ENCODE measurements at places on chromosomes 11 and 22. TPM values are rescaled to one million over a fixed set of nuclear protein-coding genes. Genes with fewer than 3 reads are reported as not detected.

SIAE gene
- 5.6 TPM for total RNA-seq

MRGPRE gene
- total RNA-seq, result not detected

OR51E2 gene
- total RNA-seq, result not detected

DNA sequence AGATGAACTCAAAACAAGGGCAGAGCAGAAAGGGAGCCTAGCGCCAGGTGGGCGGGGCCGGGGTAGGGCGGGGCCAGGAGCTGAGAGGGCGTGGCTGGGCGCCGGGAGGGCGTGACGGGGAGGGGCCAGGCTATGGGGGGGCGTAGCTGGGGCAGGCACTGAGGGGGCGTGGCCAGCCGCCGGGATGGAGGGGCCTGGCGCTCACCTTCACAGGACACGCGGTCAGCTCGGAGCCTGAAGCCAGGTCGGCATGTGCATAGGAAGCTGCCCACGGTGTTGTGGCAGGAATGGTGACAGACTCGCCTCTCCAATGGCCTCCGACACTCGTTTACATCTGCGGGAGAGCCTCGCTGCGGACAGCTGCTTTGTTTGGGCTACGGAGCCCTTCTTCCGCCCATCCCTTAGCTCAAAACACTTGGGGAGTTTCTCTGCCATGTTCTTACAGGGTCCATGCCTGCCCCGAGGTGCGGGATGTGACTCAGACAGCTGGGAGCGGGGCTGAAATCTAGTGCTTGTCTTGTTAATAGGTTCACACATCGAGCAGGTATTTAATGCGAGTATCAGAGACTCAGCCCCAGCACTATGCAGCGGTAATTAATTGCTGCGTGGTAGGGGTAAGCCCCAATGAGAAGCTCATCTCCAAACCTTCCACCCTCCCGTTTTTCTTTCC, 13.4 kb downstream of the VWCE start:
- DNase-seq, result peak; percentile 91

DNA sequence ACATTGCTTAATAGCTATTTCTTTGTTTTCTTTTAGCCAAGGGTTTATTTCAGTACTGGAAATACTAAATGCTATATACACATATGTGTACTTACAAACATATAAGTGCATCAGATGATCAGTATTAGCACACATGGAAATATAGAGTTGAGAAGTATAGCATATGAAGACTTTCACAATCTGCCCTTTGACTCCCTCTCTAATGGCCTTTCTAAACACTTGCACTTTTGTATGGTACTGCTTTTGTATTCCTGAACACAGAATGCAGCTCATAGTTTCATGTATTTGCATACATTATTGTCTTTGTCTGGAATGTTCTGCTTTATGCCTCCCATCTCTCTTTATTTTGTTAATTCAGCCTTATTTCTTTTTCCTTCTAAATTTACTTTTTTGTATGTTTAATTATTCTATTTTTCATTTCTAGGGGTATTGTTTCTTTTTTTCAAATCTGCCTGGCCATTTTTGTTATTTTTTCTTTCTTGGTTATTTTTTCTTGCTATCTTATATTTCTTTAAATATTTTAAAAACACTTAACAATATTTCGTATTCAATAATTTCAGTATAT, 28.8 kb downstream of the ACER3 start:
- DNase-seq, result no peak

- no peak for DNase-seq
Observed at GRCh38 chr11:22510741-22511140, 114.9 kb downstream of the FANCF start.

GRCh38 chr11:69333879-69334278, 39.9 kb downstream of the MYEOV start:
- DNase-seq, result no peak

GRCh38 chr22:30252411-30253204, 6.0 kb upstream of the LIF start:
- no peak for DNase-seq

DNA sequence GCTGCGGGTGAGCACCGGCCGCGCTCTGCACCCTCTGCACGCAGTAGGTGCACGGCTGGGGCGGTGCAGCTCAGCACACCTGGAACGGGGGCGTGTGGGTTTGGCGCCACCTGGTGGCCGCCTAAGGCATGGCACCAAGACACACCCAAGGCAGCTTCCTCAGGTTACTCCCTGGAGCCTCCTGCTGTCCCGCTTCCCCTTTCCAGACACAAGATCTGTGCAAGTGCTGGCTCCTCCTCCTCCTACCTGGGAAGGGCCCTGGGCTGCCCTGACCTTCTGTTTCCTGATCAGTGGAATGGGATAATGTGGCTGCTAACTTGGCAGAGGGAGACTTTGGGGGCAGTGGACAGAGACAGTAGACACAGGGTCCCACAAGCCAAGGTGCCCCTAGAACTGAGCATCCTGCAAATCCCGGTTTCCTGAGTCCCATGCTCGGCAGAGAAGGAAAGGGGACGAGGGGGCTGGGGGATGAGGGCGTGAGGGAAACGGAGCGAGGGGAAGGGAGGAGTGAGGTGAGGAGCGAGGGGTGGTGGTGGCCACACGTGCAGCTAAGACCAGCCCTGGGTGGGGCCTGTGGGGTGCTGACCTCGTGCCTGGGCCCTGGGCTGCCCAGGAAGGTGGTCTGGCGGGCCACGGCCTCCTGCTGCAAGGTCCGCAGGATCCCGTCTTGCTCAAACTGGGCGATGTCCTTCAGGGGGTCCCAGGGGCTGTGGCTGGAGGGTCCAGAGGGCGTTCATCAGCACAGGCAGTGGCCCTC, 34.8 kb upstream of the CARS1 start:
- DNase-seq, result peak; percentile 97

- DNase-seq, result no peak
Observed at GRCh38 chr11:59918987-59919589, 19.1 kb upstream of the OOSP1 start.

GRCh38 chr22:36924151-36924698, 10.8 kb downstream of the CSF2RB start:
- no peak for DNase-seq

DNA sequence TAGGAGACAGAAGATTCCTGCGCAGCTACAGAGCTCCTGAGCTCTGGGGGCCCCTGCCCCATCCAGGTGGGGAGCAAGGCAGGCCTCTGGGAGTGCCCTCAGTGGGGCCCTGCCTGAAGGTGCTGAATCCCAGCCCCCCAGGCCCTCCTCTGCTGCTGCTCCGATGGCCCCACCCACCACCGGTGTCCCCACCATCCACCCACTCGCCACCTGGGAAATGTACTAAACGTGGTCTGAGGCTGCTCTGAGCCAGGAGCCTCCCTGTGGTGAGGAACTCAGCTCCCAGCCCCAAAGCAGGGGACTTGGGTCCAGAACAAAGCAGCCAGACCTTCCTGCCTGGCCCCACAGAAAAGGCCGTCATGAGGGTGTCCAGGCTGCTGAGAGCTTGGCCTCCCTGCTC, 289.4 kb downstream of the CTTN start:
- DNase-seq, result no peak

DNA sequence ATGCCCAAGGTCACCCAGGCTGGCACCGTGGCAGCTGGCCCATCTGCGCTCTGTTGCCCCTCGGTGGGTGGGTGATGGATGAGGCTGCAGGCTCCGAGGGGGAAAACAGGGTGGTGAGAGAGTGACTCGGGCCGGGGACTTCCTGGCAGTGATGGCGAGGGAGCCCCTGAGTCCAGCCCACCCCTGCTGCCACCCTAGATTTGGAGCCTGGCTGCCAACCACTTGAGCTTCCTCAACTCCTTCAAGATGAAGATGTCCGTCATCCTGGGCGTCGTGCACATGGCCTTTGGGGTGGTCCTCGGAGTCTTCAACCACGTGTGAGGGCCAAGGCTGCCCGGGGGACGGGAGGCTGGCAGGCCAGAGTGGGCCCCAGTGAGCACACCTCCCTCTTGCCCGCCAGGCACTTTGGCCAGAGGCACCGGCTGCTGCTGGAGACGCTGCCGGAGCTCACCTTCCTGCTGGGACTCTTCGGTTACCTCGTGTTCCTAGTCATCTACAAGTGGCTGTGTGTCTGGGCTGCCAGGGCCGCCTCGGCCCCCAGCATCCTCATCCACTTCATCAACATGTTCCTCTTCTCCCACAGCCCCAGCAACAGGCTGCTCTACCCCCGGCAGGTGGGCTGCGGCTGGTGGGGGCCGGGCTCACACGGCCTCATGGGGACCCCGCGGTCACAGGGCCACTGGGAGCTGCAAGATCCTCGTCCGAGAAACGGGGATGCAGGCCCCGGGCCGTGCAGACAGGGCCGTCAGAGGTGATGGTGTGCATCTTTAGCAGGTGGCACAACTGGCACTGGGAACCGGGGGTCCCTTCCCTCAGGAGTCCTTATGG, 10.1 kb downstream of the TCIRG1 start:
- DNase-seq, result peak; percentile 30

- DNase-seq, result no peak
Observed at GRCh38 chr11:134853992-134854991, 442.2 kb upstream of the B3GAT1 start.

All from H9 (cell line).